ENCODE measurements at places on chromosomes 13 and 19.

GRCh38 chr19:58434217-58434616 lies 5.7 kb downstream of the ZNF132 start:
- no peak for DNase-seq

DNA sequence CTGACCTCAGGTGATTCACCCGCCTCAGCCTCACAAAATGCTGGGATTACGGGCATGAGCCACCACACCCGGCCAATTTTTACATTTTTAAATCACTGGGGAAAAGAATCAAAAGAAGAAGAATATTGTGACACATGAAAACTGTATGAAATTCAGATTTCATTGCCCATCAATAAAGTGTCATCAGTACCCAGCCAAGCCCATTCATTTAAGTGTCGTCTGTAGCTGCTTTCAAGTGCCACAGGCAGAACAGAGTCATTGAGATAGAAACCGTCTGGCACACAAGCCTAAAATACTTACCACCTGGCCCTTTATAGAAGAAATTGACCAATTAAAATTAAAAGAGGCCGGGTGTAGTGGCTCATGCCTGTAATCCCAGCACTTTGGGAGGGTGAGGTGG lies 15.3 kb downstream of the COLGALT1 start:
- DNase-seq: no peak

- no peak for DNase-seq
Measured at GRCh38 chr13:110449219-110450015, 112.1 kb downstream of the RAB20 start.

- peak; percentile 93 for DNase-seq
Measured at GRCh38 chr19:42423462-42424344, 3.5 kb downstream of the LIPE start.

- no peak for DNase-seq
Measured at GRCh38 chr13:110186231-110186855, 120.6 kb downstream of the COL4A1 start.

GRCh38 chr13:74674720-74675119 lies 540.5 kb upstream of the KLF12 start:
- DNase-seq: no peak

GRCh38 chr19:49718511-49718910 lies 27.6 kb downstream of the CPT1C start:
- DNase-seq: no peak

DNA sequence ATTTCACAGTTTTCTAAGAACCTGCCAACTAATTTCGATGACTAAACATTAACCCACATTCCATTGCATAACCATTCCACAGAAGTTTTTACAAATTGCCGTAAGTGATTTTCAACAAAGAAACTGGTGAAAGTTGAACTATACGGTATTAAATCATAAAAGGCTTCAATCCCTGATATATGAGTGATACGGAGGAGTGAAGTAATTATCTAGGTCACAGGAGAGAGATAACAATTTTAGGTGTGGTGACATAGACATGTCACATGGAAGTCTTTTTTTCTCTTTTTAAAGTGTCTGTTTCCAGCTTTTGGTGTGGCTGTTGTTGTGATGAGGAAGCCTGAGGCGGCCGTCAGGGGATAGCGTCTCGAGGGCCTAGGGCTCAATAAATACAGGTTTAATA lies 29.4 kb downstream of the TBC1D4 start:
- DNase-seq: no peak

DNA sequence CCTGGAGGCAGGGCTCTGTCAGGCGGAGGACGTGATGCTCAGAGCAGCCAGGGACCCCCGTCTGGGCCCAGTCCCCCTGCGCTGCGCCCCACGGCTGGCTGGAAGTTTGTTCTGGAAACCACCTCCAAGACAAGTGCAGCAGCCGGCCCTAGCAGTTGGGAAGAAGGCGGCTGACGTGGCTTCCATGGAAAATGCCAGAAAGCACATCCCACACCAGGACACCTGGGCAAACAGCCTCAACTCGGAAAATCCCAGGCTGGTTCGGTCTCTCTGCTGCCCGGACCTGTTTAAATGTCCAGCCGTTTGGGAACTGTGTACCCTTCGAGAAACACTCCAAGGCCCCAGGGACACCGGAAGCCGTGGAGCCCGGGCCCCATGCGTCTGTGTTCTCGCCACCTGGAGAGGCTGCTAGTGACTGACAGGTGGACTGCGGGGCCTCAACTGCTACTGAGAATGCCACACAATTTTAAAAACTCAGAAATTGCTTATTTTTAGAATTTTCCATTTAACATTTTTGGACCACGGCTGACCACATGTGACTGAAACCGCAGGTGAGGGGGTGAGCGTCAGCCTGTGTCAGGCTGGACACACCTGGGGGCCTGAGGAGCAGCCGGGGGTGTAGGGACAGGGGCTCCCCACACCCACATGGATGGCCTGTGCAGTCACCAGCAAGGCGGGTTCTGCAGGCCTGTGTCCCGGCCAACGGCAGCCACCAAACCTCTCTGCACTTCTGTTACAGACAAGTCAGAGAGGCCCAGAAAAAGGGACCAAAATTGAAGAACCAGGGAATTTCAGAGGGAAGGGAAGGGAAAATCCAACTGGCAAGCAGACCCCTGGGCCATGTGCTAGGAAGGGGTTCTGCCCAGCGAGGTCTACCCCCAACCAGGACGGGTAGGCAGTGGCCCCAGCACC lies 31.7 kb downstream of the RASA3 start:
- no peak for DNase-seq

DNA sequence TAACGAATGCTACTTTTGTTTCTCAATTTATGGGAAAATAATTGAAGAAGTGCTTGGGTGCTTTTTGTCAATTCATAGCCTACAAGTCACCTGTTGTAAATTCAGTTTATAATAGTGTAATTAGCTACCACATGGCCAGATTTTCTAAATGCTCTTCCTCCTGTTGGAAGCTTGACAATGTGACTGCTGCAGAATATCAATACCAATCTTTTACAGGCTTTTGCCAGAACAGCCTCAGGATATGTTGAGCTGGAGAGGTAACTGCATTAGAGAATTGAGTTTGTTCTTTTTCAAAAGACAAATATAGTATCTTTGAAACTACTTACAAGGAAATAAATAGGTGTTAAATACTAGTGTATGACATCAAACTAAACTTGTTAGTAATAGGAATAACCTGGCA lies 277.8 kb downstream of the POU4F1 start:
- no peak for DNase-seq

DNA sequence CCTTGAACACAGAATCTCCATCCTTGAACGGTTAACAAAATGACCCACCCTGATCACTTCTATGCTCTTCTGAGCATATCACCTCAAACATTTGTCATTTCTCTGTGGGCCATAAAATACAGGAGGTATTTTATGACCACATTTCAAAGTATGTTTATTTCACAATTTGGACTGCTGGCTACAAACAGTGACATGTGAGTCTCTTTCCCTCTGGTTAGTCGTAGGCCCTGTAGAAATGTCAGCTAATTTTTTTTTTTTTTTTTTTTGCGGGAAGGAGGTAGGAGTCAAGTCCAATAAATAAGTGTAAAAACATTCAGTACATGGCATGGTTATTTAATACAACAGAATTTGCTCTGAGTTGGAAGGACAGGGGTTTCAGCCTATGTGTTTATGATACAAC lies 70.7 kb downstream of the FOXO1 start:
- no peak for DNase-seq

GRCh38 chr19:42199440-42200115 lies 17.9 kb downstream of the DEDD2 start:
- DNase-seq: no peak

- no peak for DNase-seq
Measured at GRCh38 chr19:1768248-1768647, 14.9 kb downstream of the ONECUT3 start.

DNA sequence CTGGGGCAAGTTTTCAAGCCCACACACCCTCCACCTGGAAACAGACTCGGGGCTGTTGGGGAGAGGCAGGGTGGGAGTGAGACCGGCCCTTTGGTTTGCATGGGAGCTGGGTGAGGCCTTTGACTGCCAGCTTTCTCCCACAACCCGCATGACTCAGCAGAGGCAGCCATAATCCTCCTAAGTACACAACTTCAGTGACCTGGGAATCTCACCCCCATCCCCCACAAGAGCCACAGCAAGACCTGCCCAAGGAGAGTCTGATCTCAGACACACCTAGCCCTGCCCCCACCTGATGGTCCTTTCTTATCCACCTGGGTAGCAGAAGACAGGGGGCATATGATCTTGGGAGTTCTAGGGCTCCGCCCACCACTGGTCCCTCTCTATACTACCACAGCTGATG lies 1615.4 kb downstream of the EFNB2 start:
- no peak for DNase-seq

GRCh38 chr19:6602729-6603114 lies 11.8 kb upstream of the CD70 start:
- DNase-seq: no peak

DNA sequence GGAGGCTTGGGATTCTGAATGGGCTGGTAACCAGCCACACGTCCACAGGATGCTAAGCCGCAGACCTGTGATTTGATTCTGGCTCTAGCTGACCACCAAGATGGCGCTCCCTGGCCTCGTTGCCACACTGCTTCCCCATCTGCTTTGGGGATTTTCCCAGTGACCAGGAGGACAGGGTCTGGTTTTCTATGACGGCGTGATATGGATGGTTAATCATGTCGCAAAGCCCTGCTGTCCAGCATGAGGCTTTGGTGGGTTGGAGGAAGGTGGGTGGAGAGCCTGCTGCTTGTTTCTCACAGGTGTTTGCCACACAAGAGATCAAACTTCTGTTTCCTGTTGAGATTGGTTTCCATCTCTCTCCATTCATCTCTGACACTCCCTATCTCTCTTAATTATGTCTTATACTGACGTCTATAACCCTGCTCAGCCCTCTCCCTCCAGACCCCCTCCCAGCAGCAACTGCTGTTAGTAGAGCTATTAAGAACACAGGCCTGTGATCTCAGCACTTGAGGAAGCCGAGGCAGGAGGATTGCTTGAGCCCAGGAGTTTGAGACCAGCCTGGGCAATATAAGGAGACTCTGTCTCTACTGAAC lies 102.7 kb downstream of the SIPA1L3 start:
- DNase-seq: no peak

GRCh38 chr13:60150538-60150937 lies 13.2 kb downstream of the DIAPH3 start:
- DNase-seq: no peak

GRCh38 chr13:55573565-55573964 lies 1567.2 kb upstream of the PRR20A start:
- no peak for DNase-seq

GRCh38 chr13:111874981-111875380 lies 192.0 kb upstream of the SOX1 start:
- no peak for DNase-seq

- DNase-seq: no peak
Measured at GRCh38 chr19:726993-727956, 18.5 kb downstream of the PALM start.

DNA sequence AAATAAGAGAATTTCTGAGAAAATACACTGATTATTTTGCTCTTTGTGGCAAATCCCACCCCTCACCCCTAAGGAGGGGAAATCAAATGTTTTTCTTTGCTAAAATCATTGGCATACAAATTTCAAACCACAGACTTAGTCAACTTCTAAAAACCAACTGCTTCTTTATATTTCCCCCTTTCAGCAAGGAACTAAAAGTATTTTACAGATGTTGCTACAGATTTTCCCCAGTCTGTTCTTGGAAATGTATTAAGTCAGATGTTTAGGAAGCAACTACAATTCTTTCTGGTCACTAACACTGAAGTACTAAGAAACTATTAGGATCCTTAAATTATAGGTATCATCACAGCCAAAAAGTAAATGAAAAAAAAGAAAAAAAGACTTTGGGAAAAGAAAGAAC lies 6.9 kb downstream of the MTMR6 start:
- DNase-seq: peak; percentile 21

DNA sequence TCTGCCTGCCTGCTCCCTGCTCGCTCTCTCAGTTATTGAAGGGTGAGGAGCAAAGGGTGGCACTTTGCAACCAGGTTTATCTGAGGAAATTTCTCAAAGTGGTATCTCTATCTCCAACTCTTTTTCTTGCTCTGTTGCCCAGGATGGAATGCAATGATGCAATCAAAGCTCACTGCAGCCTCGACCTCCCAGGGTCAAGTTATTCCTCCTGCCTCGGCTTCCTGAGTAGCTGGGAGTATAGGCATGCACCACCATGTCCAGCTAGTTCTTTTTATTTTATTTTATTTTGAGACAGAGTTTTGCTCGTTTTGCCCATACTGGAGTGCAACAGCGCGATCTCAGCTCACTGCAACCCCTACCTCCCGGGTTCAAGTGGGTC lies 4.9 kb downstream of the ACTMAP start:
- DNase-seq: no peak

DNA sequence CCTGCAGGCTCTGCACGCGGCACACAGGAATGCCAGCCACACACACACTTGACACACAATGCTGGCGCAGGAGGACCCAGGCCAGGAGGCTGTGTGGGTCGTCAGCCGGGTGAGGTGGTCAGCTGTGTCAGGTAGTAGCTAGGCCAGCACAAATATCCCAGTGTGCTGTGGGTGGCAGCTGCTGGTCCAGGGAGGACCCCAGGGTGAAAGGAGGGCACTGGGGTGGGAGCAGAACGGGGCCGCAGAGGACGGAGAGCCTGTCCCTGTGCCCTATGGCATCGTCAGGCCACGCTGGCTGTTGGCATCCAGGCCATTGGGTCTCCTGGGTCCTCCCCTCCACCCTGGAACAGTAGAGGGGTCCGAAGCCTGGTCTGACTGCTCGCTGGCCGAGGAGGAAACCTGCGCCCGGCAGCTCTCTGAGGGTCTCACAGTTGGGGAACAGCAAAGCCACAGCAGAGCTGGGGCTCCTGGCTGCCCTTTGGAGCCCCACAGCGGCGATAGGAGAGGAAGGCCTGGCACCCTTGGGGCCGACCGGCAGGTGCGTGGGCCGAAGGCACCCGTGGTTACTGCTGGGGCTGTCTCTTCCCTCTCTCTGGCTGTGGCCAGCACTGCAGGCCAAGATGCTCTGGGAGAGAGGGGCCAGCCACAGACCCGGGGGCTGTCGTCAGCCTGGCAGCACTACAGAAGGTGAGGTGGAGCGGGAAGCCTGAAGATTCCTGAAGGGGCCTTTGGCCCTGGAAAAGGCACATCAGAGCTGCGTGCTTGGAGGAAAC lies 27.3 kb downstream of the C13orf46 start:
- DNase-seq: no peak
